Left lung (tissue), 14 donors: ENCODE measurements at places on chromosomes 7 and 10. TPM values are rescaled to one million over a fixed set of nuclear protein-coding genes. Genes with fewer than 3 reads are reported as not detected.

NEUROG3 gene
- total RNA-seq: not detected

TRRAP gene
- total RNA-seq: 32.5 TPM

MICALL2 gene
- 40.1 TPM for total RNA-seq

HPS1 gene
- 64.2 TPM for total RNA-seq

MEIG1 gene
- not detected for total RNA-seq

ASAH2B gene
- total RNA-seq: 4.0 TPM

TAS2R4 gene
- 1.1 TPM for total RNA-seq

ZNF789 gene
- 11.1 TPM for total RNA-seq

TMEM139 gene
- total RNA-seq: 48.1 TPM

ZNF32 gene
- 32.9 TPM for total RNA-seq

ELMO1 gene
- total RNA-seq: 18.2 TPM

CNPY1 gene
- total RNA-seq: not detected

ADIRF gene
- 94.1 TPM for total RNA-seq

CPA5 gene
- not detected for total RNA-seq

RAMP3 gene
- total RNA-seq: 78.0 TPM
